ENCODE measurements at places on chromosomes 2 and 18.
A peak's percentile ranks its signal among the peaks of the same experiment; 100 is the strongest.

DNA sequence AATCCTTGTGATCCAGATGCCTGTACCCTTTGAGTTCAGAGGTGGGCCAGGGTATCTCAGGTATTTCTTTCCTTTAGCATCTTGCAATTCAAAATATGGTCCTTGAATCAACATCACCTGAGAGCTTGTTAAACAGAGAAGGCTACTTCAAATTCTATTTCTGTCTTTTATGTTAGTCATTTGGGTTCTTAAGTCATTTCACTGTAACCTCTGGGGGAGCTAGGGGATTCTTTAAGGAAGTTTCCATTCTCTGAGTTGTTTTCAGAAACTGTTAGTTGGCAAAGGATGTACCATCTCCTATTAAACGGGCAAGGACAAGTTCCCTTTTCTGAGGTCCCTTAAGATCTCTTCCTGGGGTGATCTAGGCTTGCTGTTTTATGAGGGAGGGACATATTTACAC is 16.6 kb downstream of the CFLAR start:
- DNase-seq = no peak

DNA sequence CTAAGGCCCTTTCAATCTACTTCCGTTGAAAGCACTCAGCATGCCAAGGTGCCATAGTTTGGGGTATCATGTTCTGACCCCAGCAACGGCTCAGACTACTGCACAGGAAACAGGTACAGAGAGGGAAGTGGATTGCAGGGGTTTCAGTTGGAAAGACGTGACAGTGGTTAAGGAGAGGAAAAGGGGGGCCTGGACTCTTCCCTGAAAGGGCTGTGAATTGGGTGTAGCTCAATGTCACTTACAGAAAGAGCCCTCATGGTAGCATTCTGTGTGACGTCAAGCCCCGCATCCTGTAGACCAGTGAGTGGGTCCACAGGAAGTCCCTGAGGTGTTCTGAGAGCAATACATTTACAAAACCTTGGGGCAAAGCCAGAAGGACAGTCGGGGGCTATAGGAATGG is 121.5 kb upstream of the GYPC start:
- DNase-seq = no peak

DNA sequence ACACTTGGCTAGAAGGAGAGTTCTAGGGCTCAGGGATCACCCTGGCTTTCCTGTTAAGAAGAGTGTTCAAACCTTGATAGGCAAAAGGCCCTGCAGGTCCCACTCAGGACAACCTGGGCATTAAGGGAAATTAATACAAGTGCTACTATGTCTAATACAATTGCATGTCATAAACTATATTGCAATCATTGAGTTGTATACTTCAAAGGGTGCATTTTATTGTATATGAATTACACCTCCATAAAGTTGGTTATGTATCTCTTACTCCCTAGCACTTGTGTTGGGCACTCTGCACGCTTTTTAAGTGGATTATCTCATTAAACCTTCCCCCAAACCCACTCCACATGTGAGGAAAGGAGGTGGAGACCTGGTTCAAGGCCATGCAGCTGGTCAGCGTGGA is 172.1 kb upstream of the GLI2 start:
- DNase-seq = no peak

- no peak for DNase-seq
Measured at GRCh38 chr2:60466161-60466702, 87.2 kb downstream of the BCL11A start.

GRCh38 chr2:217220228-217221013 is 360.6 kb upstream of the TNP1 start:
- no peak for DNase-seq

DNA sequence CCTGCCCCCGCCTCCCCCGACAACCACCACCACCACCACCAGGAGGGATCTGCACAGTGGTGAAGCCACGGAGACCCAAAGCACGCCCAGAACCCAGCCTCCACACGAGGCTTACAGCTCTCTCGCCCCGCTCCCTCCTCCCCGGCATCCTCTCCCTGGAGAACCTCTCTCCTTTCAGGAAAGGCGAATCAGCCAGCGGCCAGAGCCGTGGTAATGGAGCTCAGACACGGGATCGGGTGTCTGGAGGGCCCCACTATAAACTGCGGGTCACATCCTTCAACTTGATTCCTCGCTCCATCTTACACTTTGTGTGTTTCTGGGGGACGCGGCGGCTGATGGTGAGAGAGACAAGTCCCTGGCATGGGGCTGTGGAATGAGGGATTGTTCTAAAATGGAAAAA is 271.5 kb upstream of the SIX2 start:
- DNase-seq = no peak

- DNase-seq = peak; percentile 89
Measured at GRCh38 chr2:174787487-174788205, 23.4 kb upstream of the CHRNA1 start.

GRCh38 chr2:163658556-163658955 is 77.3 kb downstream of the FIGN start:
- no peak for DNase-seq

DNA sequence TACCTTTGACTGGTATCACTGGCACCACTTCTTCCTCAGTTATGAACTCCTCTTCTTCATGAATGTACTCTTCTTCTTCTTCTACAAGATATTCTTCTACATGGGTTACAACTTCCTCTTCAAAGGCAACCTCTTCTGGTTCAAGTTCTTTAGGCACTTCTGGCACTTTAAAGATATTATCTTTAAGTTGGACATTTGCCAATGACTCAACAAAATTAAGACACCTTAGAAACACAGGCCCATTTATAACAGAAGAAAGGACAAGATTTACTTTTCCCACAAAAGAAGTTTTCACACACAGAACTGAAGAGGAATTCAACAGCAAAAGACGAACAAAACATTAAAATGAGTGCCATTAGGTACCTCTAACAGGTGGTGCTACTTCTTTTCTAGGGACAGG is 127.3 kb downstream of the TTN start:
- DNase-seq = no peak

DNA sequence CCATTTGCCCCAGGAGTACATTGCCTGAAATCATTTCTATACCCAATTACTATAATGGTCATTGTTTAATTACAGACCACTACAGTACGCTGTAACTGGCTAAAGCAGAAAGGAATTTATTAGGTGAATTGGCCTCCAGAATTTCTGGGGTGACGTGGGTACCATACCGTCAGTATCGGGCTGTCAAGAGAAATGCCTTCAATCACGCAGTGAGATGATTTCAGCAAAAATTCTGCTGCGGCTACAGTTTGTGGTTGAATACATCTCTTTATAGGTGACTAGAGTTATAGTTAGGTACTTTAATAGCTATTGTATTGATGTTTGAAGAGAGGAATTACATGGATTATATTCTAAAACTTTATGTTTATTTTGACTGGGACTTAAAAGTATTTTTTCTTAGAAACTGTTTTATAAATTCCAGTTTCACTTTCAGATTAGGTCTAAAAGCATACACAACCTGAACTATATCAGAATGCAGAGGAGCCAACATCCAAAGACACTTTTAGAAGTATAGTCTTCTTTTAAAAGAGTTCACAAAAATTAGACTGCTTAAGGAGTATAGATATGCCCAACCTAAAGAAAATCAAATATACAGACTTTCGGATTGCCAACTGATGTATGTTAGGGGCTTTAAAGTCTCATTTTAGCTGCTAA is 128.4 kb downstream of the TTC27 start:
- no peak for DNase-seq

GRCh38 chr18:33369711-33370449 is 70.6 kb downstream of the CCDC178 start:
- DNase-seq = no peak

- peak; percentile 53 for DNase-seq
Measured at GRCh38 chr2:8636041-8636491, 45.8 kb upstream of the ID2 start.

DNA sequence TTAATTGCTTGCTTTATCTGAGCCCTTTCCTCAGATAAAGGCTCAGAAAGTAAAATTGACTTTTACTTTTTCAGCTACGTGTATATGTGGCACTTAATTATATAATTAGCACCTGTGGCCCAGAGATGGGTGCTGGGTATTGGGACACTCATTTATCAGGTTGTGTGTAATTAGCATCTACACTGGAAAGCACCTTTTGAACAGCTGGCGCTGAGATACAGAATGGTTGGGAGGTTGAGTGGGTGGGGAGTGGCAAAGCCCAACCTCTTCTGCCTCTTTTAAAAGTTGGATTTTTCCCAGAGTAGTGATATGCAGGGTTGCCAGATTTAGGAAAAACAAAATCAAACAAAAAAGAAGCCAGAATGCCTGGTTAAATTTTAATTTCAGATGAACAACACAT is 23.9 kb downstream of the SPTBN1 start:
- no peak for DNase-seq

Data from eye (tissue), 1 donor.